Nephron progenitor cell (in vitro differentiated cells): ENCODE measurements at places on chromosomes 16 and 17.

DNA sequence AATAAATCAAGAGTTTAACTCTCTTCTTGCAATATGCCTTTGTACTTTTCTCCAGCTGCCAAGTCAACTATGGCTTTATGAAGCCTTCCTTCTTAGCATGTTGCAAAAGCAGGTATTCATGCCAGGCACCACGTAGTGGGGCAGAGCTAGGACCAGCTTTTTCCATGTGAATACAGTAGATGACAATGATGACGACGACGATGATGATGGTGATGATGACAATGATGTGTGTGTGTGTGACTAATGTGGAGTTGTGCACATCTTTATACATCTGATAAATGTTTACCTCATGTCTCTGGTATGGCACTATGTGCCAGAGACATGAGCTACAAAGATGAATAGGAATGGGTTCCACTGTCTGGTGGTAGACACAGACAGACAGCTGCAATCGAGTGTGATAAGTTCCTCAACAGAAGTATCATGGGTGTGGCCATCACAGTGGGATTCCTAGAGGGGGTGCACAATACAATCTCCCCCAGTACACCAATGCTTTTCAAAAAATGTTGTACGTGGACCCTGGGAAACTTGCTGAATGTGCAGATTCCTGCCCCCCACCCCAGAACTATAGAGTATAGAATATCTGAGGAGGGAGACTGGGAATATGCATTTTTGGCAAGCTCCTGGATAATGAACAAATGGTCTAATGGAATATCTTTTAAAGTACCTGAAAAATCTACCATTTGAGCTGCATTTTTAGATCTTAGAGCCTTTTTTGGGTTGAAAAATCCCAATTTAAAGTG, 183.4 kb downstream of the ABCC12 start:
- no peak for DNase-seq

DNA sequence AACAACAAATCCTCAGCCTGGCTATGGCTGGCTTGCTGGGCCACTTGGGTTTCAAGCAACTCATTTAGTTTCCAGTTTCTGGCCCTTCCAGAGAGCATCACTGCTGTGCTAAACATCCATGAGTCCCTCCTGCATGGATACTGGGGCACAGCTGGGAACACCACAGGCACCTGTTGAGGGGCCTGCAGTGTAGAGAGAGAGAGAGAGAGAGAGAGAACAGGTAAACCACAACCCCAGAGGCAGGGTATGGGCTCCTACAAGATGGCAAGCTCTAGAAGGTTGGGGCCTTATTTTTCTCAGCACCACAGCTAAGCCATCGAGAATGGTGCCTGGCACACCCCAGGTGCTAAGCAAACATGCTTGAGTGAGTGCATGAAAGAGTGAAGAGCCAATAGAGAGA, 120.3 kb downstream of the RBFOX3 start:
- no peak for DNase-seq

DNA sequence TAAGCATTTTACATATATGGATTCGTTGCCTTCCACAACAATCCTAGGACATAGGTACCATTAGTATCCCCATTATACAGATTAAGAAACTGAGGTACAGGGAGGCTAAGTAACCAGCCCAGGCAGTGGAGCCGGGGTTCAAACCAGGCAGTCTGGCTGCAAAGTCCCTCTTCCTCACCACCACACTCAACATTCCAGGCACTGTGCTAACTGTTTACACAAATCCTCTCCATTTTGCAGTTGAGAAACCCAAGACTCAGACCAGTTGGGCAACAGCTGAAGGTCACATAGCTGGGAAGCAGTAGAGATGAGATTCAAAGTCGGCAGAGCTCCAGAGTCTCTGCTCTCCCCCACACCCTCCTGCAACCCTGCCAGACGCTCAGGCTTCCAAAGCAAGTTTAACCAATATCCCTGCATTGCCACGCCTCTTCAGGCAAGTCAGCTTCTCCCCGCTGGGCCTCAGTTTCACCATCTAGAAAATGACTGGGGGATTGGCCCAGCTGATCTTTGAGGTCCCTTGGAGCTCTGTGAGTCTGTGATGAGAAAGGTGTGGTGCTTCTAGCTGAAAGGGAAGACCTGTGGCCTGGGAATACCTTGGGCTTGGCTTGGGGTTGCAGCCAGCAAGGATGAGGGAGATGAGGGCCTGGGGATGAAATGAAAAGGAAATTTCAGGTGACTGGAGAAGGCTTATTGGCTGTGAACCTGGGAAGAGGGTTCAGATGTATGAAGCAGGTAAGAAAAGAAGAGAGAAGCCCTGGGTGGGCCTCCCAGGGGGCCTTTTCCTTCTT, 14.0 kb downstream of the CCR7 start:
- no peak for DNase-seq

DNA sequence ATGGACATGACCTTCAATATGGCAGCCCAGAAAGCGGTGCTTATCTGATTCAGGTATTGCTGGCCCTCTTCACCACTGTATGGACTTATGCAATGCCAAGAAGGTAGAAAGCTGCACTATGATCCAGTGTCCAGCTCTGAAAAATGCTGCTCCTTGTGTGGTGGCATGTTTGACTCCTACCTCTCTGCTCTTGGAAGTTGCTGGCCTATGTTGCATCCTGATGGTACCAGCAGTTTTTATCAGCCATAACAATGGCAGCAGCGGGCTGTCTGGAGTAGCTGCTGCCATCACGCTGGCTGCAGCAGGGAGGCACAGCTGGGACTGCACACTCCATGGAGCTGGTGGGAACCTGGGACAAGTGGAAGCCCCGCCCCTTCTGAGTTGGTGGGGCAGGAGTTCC, 53.1 kb upstream of the MED9 start:
- DNase-seq: no peak

- no peak for DNase-seq
Measured at GRCh38 chr16:27383556-27384243, 18.3 kb upstream of the IL21R start.

- peak; percentile 14 for DNase-seq
Measured at GRCh38 chr16:1533443-1533951, at the start of gene TMEM204. Gene TMEM204, plus strand, starts transcription at chr16:1533666. Its CDS starts 610 bp downstream, at chr16:1534276.

GRCh38 chr17:76156662-76156991, 15.6 kb upstream of the FOXJ1 start:
- DNase-seq: no peak

GRCh38 chr16:70157477-70158260, 15.9 kb upstream of the CLEC18C start:
- no peak for DNase-seq

- DNase-seq: no peak
Measured at GRCh38 chr17:74520790-74521480, 10.3 kb downstream of the CD300LB start.

DNA sequence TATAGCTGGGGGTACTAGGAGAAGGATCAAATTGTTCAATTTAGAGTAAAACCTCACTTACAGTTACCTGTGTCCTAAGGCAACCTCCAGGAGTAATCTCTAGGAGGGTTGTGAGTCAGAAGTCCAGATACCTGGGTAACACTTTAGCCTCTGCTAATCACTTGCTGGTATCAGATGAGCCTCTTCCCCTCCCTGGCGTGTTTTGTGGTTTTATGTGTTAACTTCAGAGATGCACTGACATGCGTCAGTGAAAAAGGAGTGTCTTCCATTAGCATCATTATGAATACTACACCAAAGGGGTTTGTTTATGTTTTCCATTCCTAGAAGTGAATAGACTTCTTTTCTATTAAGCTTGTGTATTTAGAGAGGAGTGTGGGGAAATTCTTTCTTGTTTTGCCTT, 208.2 kb downstream of the FTO start:
- DNase-seq: no peak

DNA sequence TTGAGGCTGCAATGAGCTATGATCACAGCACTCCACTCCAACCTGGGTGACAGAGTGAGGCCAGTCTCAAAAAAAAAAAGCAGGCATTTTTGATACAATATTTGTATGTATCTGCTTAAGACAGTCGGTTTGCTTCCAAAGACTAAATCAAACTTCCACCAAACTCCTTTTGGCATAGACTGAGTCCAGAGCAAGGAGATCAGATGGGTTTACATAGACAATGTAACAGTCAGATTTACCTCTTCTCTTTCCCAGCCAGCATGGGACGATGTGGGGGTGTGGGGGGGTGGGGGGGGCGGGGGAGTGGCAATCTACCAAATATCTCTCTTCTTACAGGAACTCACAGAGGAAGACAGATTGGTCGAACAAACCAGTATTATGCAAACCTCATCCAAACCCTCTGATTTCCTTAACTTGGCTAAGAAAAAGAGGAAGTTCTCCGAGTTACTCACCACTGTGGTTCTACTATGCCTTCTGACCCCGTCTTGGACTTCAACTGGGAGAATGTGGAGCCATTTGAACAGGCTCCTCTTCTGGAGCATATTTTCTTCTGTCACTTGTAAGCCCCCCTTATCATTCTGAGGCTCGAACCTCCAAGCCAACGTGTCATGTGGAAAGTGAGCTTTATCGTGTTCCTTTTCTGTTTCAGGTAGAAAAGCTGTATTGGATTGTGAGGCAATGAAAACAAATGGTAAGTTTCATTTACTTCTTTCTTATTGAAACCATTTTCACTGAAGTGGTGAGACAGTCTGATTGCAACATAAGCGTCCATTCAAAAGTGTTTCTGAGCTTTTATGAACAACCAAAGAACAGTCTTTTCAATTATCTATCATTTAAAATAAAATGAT, at the start of gene MILR1:
Gene MILR1, plus strand, starts transcription at position 451 of the 848 bp plus-strand sequence. Its CDS starts 54 bp downstream, at position 505.
- DNase-seq: no peak

GRCh38 chr17:70767102-70767701, 597.9 kb downstream of the KCNJ2 start:
- DNase-seq: peak; percentile 30

DNA sequence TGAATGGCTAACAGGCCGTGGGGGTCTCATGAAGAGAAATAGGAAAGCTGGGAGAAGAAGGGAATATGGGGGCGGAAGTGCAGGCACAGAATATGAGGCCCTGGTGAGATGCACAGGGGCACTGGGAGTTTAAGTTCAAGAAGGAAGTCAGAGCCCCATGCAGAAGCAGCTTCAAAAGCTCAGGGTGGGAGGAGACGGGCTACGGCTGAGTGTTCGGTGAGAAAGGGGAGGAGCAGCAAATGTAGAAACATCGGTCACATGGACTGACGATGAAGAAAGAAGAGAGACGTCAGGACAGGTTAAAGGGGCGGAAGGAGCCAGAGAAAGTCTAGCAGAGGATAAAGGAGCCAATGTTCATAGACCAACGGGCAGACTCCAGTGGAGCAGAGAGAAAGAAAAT, 204.5 kb upstream of the ZFHX3 start:
- DNase-seq: no peak

GRCh38 chr17:32879134-32879533, 2.2 kb upstream of the MYO1D start:
- no peak for DNase-seq

DNA sequence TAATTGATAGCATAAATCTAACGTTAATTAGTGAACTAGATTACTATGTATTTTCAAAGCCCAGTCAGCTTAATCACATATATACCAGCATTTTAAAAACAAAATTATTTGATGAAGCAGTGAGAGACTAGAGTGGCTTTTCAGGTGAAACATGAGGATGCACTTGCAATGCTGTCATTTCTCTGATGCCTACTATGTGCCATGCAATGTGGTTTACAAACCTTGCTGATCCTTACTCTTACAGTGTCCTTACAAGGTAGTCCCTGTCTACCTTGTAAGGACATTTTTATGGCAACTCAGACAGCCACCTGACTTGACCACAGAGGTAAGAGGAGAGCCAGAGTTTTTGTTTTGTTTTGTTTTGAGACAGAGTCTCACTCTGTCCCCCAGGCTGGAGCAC, 42.7 kb downstream of the CYB5B start:
- no peak for DNase-seq

GRCh38 chr16:70428178-70428998, 10.5 kb downstream of the ST3GAL2 start:
- DNase-seq: peak; percentile 49

- DNase-seq: peak; percentile 57
Measured at GRCh38 chr16:9090101-9090959, 1.1 kb upstream of the HAPSTR1 start.

- no peak for DNase-seq
Measured at GRCh38 chr17:78709119-78709681, 72.9 kb downstream of the CYTH1 start.

GRCh38 chr17:7343250-7343649, 6.9 kb downstream of the ACAP1 start:
- DNase-seq: no peak

DNA sequence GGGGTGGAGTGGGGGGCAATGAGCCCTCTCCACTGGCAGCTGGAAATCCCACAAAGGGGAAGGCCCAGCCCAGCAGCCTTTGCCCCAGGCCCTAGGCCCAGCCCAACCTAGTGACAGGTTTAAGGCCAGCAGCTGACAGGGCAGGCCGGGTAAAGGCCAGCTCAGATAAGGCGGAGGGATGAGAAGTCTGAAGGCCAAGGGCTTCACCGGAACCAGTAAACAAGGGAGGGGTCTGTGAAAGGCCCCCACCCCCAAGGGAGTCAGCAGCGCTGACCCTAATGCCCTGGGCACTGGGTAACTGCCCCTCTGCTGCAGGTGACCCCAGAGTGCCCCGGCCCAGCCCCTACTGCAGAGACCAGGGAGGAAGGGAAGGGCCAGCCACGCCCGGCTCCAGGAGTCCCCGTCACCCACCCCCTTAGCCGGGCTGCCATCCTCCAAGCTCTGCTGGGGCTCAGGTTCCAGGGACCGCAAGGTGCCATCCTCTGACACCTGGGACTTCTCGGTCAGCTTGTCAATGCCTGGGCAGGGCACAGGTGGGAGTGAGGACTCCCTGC, 17.5 kb downstream of the OTOP3 start:
- DNase-seq: no peak

GRCh38 chr16:70473446-70474319, 19.3 kb downstream of the FCSK start:
- no peak for DNase-seq

- peak; percentile 59 for DNase-seq
Measured at GRCh38 chr17:77322514-77323412, 182.0 kb downstream of the SEC14L1 start.

- DNase-seq: peak; percentile 22
Measured at GRCh38 chr16:424623-425081, 797 bp upstream of the RAB11FIP3 start.

DNA sequence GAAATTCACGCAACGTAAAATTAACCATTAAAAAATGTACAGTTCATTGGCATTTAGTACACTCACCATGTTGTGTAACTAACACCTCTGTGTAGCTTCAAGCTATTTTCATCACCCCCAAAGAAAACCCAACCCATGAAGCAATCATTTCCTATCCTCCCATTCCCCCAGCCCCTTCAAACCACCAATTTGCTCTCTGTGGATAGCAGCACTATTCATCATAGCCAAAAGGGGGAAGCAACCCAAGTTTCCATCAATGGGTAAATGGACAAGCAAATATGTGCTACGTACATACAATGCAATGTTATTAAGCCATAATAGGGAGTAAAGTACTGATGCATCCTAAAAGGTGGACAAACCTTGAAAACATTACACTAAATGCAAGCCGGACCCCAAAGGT, 10.9 kb upstream of the KRT222 start:
- DNase-seq: no peak
